ENCODE measurements at places on chromosomes 5 and 9.

DNA sequence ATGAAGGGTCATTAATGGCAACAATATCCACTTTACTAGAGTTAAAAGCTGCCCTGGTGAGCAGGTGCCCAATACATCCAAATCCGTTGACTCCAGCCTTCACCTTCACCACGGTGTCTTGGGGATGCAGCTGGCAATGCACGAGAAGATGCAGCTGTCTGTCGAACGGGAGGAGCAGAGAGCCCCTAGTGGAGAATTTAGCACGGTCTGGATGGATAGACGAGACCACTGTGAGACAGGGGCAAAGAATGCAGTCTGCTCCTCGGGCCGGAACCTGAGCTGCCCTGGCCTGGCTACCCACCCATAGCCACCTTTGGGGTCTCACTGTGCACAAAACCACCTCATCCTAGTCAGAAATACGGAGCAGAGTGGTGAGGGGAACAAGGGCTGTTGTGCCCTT, 35.1 kb downstream of the ADRA1B start:
- DNase-seq: no peak

DNA sequence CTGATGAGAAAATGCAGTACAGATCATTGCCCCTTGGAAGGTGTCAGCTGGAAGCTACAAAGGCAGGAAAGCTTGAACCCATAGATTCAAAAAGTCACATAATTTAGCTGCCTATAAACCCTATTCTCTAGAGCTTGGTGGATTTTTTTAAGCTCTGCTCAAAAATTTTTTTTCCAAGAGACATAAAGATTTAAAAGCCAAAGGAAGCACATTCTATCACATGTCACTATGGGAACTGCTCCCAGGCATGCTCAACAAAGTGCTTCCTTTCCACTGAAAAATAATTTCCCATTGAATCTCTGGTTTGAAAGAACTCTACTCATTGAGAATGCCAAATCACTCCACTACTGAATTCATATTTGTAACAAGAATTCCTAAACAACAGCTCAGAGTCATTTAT, 419.8 kb downstream of the CETN3 start:
- DNase-seq: no peak

DNA sequence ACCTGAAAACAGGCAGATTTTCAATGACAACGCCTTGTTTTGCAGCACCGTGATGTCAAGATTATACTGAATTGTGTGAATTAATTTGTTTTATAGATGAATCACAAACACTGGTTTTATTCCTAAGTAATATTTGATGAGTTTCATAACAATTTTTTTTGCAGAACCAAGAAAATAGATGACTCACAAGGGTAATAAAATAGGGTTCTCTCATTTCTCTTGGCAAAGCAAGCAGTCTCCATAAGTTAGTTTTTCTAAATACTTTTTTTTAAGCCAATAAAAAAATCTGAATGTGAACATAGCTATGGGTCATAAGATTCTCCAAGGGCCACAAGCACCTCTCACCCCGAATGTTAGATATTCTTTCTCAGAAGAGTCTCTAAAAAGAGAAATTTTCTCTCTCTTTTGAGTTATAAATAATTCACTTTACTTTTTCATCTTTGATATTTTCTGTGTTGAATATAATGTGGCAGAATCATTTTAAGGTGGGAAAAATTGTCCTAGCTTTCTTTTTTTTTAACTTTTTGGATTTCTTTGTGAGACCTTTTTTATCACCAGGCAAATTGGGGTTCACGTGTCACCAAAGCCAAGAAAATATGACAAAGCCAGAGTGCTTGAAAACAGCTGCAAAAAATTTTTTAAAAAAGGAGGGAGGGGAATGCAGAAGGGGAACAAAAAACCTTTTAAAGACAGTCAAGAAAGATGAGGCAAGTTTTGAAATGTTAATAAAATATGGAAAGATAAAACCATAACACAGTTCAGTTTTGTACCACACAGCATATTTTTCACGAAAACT, 174.6 kb upstream of the DAPK1 start:
- no peak for DNase-seq

DNA sequence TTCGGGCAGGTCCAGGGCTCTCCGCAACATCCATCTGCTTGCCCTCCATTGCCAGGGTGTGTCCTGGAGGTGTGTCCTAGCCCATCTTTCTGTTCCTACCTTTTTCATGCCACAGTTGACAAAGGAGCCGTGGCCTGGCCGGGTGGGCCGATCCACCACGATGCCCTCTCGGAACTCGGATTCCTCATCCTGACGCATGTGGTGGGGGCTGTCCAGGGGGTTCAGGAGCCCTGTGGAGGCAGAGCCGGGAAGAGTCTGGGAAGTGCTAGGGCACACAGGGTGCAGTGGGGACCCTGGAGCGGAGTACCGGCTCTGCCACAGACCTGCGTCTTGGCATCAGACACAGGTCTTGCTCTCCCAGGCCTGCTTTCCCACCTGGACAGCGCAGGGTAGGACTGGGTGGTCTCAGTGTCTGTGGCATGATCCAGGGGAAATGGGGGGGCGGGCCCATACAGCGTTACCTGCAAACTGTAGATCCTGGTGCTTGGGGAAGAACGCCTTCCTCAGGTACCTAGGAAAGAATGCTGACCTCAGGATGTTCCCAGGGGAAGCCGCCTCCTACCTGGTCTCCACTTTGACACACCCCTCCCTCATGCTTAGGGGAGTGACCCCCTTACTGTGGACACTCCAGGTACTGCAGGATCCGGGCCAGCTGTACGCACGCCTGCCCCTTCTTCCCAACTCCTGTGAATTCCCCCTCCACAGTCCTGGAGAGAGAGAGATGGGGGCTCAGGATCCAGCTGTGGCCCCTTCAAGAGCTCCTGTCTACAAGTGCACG, 3.5 kb downstream of the SPOUT1 start:
- no peak for DNase-seq

DNA sequence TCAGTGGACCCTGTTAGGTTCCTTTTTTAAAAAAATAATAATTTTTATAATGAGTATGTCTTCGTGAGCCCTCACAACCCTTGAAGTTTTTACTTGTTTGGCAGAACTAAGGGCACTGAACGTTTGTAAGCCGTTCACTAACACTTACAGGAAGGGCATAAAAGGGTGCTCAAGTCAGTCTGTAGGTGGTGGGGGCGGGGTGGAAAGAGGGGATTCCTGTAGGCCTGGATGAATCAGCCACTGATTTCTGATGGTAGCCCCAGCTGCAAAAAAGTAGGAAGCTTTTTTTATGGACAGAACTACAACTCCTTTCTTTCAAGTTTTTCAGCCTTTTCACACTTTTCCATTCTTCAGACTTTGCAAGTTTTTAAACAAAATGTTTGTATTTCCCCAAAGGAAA, 35.8 kb downstream of the PIK3R1 start:
- DNase-seq: no peak

DNA sequence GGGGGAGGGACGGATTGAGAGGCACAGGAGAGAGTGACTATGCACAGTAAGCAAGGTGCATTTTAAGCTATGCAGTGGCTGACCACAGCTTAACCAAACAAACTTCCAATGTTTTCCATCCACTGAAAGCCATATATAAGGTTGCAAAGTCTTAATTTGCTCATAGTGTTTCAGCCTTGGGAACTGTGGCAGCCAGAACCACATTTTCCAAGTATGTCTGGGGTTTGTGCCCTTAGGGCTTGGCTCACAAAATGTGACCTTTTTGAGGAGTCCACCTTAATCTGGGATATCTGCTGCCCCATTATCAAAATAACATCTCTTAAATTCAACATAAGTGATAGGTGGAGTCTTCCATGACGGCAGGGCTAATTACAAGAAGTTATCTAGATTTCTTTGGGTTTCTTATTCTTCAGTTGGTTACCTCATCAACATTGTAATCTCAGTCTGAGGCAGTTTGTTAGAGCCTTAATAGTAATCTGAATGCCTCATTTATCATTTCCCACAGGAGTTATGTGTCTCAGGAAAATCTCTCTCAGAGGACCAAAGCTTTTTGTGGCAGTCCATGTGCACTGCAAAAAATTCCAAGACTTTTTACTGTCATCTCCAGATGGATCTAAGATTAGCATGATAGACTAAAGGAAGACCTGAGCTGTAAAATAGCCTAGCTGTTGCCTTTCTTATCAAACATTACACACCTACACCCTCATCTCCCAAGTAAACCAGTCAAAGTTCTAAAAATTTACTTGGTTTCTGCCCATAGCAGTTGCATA, 15.2 kb upstream of the UBQLN1 start:
- no peak for DNase-seq

GRCh38 chr5:179164331-179165311, 104.4 kb downstream of the ZNF354C start:
- DNase-seq: no peak

- DNase-seq: no peak
Observed at GRCh38 chr9:91727316-91727861, 222.6 kb downstream of the ROR2 start.

DNA sequence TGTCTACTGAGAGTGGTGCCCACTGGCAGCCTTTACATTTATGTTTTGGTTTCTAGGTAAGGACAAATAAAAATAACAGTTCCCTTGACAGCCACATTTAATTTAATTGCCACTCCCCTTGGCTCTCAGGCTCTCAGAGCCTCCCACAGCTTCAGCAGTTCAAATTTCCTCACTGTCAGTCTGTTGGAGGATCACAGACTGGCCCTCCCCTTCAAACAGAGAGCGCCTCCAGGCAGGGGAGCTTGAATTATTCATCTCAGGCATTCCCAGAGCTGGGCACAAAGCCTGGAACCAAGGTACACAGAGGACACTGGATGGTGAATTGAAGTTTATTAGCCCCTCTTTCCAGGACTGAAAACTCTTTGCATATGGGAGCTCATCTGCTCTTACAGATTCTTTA, 407.7 kb downstream of the SPOCK1 start:
- DNase-seq: no peak

DNA sequence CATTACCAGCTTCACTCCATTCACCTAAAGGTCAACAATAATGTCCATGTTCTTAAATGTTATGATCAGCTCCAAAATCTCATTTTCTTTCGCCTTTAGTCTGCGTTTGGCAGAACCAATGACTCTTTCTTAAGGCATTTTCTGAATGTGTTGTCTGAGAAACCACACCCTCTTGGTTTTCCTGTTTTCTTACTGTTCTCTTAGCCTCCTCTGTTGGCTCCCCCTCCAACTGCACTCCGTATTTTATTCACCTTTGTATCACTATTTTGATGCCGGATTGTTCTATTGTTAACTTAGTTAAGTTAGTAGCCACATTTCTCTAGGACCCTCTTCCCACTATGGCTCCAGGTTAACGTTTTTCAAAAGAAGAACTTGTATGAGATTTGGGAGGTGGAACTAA, 185.6 kb downstream of the DMAC1 start:
- DNase-seq: no peak

GRCh38 chr9:89756891-89757537, 152.2 kb downstream of the GADD45G start:
- no peak for DNase-seq

GRCh38 chr9:107989544-107989943, 500.0 kb upstream of the KLF4 start:
- DNase-seq: no peak

GRCh38 chr5:175735701-175736100, 77.8 kb downstream of the HRH2 start:
- DNase-seq: no peak

GRCh38 chr5:179763215-179763945, 30.4 kb upstream of the LTC4S start:
- peak; percentile 70 for DNase-seq

DNA sequence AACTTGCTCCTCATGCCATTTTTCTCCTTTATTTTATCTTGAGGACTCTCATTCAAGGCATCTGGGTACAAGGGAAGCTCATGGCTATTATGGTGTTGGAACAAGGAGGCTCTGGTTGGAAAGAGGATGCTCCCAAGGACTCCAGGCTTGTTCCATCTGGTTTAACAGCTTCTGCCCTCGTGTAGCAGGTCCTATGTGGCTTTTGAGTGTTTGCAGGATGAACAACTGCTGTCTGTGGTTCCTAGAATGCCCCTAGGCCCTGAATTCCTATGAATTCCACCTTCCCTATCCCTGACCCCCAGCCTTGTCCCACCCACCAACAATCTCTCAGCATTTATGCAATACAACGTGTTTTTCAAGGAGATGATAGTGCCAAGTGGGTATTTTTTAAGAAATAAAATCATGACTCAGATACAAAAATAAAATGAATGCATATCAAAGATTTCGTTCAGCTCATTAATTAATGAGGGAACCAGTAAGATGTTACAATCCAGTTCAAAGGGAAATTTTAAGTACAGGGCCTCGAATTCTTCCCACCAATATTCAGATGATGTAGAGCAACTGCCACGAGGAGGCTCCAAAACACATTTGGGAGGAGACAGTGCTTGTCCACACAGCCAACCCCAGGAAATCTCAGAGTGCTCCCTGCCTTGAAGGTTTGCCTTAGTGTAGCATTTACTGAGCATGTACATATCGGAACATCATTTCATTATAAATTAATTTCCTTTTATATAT, 182.0 kb downstream of the MUSK start:
- no peak for DNase-seq

GRCh38 chr5:69451941-69452647, 37.2 kb downstream of the MARVELD2 start:
- DNase-seq: no peak

- DNase-seq: no peak
Observed at GRCh38 chr5:143636931-143637528, 174.9 kb upstream of the HMHB1 start.

GRCh38 chr5:68285075-68285840, 69.7 kb downstream of the PIK3R1 start:
- no peak for DNase-seq

DNA sequence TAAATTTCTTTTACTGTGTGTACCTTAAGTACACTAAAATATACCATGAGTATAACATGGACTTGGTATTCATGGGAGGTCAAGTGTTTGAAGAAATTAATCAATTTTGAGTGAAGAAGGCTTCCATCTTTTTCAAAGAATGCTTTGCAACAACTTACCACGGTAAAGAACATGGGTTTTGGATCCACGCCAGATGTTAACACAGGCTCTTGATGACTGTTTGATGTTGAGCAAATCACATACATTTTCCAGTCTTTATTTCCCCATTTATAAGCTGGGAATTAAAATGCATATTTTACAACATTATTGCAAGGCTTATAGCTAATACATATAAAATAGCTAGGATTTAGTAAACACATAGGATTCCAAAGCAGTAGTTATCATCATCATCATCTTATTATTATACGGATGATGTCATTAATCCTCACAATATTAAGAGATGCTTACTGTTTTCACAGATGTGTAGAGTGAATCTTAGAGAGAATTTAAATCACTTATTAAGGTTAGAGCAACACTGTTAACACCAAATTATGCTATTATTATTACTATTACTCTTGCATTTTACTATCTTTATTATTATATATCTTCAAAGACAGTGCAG, 362.0 kb downstream of the PRELID2 start:
- no peak for DNase-seq

DNA sequence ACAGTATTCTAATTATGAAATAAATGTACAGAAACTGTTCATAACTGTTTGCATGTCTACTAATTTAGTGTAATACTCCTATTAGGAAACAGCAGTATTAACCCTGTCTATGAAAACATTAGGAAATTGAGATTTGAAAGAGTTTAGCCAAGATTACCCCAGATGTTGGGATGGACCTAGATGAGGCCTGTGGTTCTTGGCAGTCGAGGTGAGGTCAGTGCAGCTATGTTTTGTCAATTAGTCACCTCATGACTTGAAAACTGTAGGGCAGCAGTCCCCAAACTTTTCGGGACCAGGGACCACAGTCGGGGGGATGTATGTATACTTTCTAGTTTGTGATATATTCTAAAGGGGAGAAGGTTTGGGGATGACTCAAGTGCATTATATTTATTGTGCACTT, 4.7 kb downstream of the LNPEP start:
- no peak for DNase-seq

- no peak for DNase-seq
Observed at GRCh38 chr9:37486616-37487548, 1.1 kb downstream of the POLR1E start.

- no peak for DNase-seq
Observed at GRCh38 chr9:3976865-3977613, 322.8 kb downstream of the GLIS3 start.

GRCh38 chr9:134680393-134681060, 38.9 kb downstream of the COL5A1 start:
- DNase-seq: no peak
